ENCODE measurements at places on chromosomes 5 and 9.

DNA sequence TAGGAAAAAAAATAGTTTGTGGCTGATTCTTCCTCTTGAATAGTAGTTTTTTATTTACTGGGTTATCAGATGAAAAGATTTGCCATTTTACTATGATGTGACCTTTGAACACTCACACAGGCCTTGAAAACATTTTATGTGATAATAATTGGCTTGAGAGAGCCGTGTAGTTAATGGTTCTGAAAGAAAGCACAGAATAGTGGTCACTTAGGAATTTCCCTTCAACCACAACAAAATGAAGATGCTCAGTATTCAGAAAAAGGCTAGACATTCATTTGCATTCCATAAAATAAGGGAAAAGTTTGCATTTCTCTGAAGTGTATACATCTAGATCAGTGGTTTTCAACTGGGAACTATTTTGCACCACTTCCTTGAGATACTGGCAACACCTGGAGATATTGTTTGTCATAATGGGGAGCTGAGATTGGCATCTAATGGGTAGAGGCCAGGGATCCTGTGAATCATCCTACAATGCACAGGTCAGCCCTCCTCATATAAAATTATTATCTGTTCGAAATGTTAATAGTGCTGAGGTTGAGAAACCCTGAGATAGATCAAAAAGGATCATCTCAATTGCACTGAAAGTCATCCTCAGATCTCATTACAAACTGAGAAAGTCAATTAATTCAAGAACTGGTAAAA is 446.4 kb upstream of the CCNG1 start:
- DNase-seq: no peak

DNA sequence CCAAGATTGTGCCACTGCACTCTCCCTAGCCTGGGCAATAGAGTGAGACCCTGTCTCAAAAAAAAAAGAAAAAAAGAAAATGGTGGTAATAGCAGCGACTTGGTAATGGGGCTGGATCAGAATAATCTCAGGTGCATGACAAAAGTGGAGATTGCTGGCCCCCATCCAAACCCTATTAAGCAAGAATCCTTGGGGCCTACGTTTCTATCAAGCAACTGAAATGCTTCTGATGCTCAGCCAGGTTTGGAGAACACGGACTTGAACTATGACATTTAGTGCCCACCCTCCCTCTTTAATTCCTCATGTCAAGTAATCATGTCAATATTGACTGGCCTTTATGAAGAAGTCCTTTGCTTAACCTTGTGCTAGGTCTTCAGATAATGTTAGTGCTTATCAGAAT is 6.6 kb downstream of the C5orf52 start:
- no peak for DNase-seq

DNA sequence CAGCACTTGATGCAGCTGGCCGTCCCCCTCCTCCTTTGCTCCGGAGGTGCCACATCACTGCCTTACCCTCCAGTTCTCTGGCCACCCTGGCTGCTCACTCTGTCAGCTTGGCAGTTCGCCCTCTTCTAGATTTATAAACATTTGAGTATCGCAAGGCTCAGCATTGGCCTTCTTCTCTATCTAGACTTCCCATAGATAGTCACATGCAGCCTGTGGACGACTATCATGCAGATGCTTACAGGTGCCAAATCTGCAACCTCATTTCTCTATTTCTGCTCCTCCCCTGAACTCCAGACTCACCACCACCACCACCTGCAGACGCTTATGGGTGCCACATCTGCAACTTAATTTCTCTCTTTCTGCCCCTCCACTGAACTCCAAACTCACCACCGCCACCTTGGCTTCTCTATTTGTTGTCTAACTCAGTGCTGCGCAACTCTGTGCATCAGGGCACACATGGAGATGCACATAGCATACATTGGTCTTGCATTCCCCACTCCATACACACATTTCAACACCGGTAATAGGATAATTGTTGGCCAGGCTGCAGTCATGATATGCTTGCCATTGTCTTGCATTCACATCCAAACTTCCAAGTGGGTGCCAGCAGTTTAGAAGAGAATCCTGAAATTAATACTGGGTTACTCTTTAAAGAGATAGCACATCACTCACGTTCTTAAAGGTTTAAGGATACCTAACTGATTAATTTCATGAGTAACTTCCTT is 1.9 kb upstream of the DAP start:
- no peak for DNase-seq

GRCh38 chr5:130074820-130075219 is 170.6 kb downstream of the CHSY3 start:
- no peak for DNase-seq

DNA sequence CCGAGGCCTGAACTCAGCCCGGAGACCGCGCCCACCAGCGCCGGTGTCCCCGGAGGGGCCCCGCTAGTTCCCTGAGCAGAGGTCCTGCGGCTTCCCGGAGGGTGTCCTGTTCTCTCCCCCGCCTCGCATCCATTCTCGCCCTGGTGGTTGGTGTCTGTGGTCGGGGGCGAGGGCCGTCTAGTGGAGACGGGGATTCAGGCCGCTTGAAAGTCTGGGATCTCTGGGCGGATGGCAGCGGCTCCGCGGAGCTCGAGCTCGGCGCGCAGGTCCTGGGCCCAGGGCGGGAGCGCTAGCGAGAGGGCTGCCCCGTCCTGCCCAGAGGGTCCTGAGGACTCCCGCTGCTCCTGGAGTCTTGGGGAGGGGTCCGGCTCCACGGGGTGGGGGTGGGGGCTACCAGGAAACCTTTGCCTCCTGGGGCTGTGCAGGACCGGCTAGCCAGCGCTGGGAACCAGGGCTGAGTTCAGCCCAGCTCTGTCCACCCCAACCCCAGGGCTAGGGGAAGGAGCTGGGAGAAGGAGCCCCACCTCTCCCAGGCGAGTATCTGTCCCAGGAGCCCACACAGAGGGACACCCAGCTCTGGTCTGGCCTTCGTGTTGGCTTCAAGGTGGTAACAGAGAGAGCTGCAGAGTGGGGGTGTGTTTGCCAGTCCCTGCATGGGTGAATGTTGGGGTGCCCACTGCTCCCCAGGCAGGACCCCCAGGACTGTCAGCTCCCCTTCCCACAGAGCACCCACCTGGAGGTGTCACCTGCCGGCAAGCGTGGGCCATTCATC is 4.0 kb downstream of the TOR4A start:
- no peak for DNase-seq

DNA sequence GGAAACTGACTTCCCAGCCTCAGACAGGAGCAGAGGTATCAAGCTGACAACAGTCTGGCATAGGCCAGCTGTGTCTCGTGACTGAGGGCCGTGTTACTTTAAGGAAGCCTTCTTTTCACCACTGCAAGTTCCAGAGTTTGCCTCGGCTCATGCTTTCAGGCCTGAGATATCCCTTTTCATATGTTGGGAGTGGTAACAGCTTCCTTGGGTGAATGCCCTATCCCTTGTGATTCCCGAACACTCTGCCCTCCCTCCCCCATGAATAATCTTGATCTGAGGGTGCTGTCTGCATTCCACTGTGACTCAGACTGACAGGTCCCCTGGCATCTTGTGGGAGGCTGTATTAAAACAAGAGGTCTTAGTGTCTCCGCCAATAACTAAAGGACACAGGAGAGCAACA is 49.7 kb upstream of the ARL15 start:
- DNase-seq: no peak

DNA sequence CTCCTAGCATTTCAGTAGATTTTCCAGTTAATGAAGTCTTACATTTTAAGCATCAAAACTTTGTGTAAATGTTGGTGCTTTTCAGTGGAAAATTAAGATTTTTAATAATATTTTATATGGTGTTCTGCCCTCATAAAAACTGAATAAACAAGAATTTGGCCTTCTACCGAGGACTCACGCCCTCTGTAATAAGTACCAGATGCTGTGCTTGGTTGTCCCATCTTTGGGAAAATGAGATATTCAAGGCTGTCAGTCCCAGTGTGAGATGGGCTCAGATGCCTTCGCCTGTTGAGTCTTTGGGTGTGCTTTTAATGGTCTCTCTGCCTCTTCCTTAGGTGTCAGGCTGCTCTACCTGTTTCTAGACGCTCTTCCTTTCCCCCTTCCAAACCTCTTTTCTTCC is 28.7 kb downstream of the GALNT12 start:
- no peak for DNase-seq

GRCh38 chr5:147310059-147310704 is 75.4 kb downstream of the STK32A start:
- no peak for DNase-seq

DNA sequence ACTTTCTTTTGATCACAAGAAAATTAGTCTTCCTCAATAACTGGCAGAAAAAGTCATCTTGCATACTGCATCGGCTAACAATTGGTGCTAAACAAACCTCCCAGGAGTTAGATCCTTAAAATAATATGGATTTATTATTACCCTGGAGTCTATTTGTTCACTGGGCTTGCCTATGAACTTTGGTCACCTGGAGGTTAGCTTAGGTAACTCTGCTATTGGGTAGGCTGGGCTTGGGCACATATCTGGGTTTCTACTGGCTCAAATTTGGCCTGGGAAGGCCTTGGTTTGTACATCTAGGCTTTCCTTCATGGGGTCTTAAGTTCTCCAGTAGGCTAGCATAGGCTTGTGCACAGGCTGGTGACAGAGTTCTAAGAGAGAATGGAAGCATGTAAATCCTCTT is 279.9 kb downstream of the RASEF start:
- no peak for DNase-seq

GRCh38 chr5:31197183-31197582 is 3.7 kb downstream of the CDH6 start:
- no peak for DNase-seq

- no peak for DNase-seq
Measured at GRCh38 chr9:92147852-92148180, 32.6 kb upstream of the SPTLC1 start.

- no peak for DNase-seq
Measured at GRCh38 chr9:117002686-117003085, 315.6 kb downstream of the TRIM32 start.

GRCh38 chr5:93117751-93118531 is 463.1 kb downstream of the NR2F1-AS1 start:
- DNase-seq: no peak

- DNase-seq: no peak
Measured at GRCh38 chr5:177546258-177546741, 8.1 kb downstream of the FAM193B start.

- no peak for DNase-seq
Measured at GRCh38 chr9:93009337-93010015, 49.0 kb upstream of the SUSD3 start.

GRCh38 chr5:142748568-142749249 is 21.5 kb upstream of the ARHGAP26 start:
- DNase-seq: no peak

- DNase-seq: no peak
Measured at GRCh38 chr9:126069400-126069955, 257.2 kb upstream of the MVB12B start.

DNA sequence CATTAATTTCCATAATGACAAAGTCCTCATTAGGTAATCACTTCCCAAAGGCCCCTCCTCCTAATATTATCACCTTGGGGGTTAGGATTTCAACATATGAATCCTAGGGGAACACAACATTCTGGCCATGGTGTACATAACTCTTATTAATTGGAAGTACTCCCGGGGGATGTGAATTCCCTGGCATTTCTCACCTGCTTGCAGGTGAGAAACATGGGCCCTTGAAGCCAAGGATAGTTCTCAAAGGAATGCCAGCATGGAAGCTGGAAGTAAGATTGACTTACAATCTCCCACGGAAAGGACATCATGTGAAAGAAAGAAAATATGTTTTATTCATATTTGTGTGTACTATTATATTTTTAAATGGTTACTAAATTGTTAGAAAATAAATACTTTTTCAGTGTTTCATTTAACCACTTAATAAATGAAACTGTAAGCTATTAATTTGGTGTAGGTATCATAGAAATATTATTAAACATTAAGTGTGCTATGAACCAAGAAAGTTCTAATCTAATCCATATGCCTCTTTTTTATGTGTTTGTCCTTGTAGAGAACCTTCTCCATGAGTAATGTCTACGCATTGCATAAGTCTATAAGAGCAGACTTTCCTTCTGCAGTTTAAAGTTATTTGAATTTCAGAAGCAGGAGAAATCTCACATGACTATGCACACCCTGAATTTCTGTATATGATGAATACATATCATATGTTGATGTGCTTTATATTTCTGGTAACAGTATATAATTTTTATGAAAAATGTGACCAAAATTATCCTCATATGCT is 59.4 kb downstream of the ANXA1 start:
- no peak for DNase-seq

- no peak for DNase-seq
Measured at GRCh38 chr9:119765632-119766175, 396.5 kb upstream of the BRINP1 start.

DNA sequence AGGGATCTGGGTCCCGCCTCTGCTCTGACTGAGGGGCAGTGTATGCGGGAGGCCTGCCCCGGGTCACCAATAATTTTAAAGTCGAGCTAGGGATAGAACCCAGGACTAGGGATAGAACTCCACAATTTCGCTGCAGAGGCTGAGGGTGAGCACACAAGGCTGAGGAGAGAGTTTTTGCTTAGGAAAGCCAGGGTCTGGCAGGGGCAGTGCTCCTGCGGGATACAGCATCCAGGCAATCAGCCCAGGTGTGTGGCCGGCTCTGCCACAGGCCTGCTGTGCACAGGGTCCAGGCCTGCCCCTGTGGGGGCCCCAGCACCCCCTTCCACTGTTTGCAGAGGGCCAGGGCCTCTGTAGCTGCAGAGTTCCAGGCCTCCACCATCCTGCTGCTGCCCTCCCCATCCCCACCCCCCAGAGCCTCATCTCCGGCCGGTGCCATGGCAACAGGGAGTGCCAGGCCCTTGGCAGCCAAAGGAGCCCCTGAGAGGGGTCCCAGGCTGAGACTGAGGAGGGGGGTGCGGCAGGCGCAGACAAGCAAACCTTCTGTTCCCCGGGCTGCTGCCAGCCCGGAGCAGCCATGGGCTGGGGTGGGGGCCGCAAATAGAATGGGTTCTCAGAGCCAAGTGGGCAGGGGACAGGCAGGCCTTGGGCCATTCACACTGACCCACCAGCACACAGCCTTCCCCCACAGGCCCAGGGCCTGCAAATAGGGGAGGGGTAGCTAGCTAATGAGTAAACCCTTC is 8.6 kb downstream of the PDGFRB start:
- no peak for DNase-seq

GRCh38 chr9:93257808-93258331 is 73.9 kb downstream of the WNK2 start:
- DNase-seq: no peak

- no peak for DNase-seq
Measured at GRCh38 chr9:17863213-17863883, 284.5 kb downstream of the SH3GL2 start.

DNA sequence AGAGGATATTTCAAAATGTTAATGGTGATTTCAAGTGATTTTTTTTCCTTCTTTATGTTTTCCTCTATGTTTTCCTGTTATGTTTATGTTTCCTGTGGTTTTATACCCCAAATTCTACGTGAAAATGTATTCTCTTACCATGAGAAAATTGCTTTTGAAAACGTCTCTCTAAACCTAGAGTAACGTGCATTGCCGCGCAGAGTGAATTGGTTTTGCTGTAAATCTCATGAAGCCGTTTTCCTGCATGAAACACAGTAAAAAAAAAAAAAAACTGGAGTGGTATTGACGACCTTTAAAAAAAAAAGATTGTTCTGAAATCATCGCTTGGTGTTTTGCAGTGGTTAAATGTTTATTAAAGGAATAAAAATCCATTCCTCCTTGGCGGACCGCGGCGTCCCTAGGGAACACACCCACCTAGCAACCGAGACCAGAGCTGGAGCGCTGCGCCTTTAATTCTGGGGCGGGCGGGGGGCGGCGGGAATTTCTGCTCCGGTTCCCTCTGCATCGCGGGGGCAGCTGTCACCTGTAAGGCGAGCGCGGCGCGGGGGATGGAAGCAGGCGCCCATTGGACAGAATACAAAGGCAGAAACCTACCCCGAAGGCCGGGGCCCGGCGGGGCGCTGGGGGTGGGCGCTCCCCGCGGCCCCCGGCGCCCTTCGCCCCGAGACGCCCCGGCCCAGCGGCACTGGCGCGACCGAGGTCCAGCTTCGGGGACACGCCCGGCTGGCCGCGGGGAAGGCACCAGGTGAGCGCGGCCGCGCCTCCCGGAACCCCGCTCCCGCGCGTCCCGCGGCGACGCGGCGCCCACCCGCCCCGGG is at the start of gene SOWAHA:
SOWAHA (plus strand) TSS at position 522 of the 818 bp plus-strand sequence. CDS start 320 bp downstream, outside the sequence.
- DNase-seq: no peak

Measured in cortex of kidney (tissue), 1 donor.